ENCODE measurements at places on chromosomes 16 and 17.

GRCh38 chr16:4370570-4371356 is 885 bp upstream of the VASN start:
- peak; percentile 85 for DNase-seq

GRCh38 chr17:70072546-70073309 is 2.3 kb upstream of the KCNJ16 start:
- no peak for DNase-seq

GRCh38 chr16:85479972-85480726 is 133.0 kb upstream of the GSE1 start:
- no peak for DNase-seq

- no peak for DNase-seq
These were observed 209.4 kb downstream of the ZFHX3 start for GRCh38 chr16:72838586-72838910.

DNA sequence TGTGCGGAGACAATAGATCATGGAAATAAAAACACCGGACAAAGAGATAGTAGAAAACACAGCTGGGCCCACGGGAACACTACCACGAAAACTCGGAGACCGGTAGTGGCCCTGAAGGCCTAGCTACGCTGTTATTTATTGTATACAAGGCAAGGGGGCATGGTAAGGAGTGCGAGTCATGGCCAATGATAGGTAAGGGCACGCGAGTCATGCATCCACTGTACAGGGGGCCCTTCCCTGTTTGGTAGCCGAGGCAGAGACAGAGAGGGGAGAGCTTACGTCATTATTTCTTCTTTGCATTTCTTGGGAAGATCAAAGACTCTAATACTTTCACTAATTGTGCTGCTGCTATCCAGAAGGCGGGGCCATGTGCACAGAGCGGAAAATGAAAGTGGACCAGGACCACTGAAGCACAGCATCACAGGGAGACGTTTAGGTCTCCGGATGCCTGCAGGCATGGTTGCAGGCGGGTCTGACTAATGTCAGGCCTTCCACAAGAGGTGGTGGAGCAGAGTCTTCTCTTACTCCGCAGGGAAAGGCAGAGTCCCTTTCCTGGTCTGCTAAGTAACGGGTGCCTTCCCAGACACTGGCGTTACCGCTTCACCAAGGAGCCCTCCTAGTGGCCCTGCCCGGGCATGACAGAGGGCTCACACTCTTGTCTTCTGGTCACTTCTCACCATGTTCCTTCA is 74.4 kb upstream of the ARL4D start:
- no peak for DNase-seq

DNA sequence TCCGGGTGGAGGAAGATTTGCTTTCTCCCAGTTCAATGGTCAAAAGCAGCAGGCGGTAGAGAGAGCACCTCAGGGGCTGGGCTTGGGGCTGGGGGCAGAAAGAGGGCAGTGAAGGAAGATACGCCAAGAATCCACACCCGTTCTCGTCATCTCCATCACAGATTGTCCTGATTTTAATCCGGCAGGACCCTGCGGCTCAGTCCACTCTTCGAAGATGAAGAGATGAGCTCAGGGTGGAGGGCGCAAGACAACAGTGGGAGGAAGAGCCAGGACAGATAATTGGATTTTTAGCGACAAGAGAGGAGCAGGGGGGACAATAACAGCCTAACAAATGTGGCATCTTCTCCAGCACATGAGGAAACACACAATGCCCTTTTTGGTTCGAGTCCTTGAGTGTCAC is 165.9 kb downstream of the SDK2 start:
- DNase-seq = no peak

DNA sequence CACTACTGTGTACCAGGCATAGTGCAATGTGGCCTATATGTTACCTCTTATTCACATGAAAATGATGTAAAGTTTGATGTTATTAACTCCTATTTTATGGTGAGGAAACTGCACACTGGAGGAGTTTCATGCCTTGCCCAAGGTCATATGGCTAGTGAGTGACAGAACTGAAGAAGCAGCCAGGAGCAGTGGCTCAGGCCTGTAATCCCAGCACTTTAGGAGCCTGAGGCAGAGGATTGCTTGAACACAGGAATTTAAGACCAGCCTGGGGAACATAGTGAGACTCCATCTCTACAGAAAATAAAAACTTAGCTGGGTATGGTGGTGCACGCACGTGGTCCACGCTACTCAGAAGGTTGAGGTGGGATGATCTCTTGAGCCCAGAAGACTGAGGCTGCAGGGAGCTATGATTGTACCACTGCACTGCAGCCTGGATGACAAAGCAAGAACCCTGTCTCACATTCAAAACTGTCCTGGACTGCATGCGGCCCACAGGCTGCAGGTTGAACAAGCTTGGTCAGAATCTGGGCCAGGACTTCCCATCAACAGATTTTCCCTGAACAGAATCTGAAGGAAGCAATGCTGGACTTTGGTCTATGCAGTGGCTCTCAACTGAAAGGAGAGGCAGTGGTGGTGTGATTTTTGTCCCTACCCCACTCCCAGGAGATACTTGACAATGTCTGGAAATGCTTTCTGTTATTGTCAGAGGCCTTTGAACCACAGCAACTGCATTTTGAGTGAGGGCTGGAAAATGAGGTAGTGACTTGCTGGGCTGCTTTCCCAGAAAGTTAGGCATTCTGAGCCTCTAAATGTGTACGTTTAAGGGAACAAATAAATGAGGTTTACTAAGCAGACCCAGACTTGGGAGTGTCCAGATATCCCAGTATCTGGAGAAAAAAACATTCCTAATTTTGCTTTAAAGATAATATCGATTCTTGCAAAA is 479.5 kb downstream of the TMEM114 start:
- no peak for DNase-seq

- DNase-seq = no peak
These were observed 9.6 kb upstream of the WNT9B start for GRCh38 chr17:46841561-46842379.

DNA sequence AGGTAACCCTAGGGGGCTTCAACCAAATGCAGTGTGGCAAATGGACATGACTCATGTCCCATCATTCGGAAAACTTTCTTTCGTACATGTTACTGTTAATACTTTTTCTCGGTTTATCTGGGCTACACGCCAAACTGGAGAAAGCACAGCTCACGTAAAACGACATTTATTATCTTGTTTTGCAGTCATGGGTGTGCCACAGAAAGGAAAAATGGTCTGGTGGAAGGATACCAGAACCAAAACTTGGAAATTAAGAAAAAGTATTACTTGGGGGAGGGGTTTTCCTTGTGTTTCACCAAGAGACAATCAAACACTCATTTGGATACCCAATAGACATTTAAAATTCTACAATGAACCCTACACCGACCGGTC is 23.6 kb downstream of the ALOX15B start:
- DNase-seq = no peak

- no peak for DNase-seq
These were observed 22.3 kb upstream of the MMD start for GRCh38 chr17:55443904-55444303.

- DNase-seq = no peak
These were observed 46.4 kb downstream of the DNAH3 start for GRCh38 chr16:21103941-21104860.

GRCh38 chr17:7078711-7079110 is 1.3 kb downstream of the CLEC10A start:
- DNase-seq = no peak

DNA sequence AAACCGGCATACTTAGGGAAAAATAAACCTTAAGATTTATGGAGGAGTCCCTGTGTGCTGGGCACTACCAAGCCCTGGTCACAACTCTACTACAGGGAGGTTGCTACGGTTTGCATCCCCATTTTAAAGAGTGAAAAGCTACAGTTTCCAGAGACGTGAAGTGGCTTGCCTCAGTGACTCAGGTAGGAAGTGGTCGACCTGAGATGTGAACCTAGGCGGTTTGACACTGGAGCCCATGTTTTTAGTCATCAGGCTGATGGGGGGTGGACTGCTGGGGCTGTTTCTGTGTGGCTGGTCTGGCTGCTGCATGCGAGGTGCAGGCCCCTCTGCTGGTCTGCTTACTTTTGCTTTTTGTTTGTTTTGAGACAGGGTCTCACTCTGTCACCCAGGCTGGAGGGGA is 6.6 kb downstream of the COX6A2 start:
- DNase-seq = no peak

DNA sequence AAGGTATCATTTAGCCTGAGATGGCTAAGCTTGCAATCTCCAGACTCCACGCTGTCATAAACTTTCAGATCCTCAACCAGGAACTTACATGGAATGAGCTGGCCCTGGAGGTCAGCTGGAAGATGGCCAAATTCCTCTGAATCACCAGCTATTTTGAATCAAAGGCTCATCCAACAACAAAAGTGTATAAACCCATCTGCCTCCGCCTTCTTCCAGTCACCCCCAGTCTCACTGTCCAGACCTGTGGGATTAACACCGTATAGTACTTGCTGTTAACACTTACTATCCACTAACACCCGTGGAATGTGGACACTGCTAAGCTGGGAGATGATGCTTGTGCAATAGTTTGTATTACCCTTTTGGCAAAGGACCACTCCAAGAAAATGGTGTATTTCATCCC is 1.9 kb upstream of the LCMT1 start:
- DNase-seq = peak; percentile 60

DNA sequence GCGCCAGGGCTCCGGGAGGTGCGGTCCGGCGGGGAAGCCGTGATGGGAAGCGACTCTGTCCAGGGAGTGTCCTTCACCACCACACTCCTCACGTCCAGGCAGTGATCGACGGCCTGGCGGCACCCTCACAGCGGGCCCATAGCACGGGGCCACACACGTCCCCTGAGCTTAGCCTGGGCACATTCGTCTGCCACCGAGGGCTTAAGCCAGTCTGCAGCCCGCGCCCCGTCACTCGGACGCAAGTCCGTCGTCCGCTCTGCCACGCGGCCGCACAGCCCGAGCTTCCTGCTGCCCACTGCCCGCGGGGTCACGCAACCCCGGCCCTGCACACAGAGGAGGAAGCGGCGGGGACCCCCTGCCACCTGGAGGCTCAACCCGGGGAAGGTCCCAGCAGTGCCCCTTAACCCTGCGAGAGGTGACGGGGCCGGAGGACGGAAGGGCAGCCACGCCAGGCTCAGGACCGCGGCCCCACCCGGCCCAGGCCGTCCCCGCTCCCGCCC is 3.0 kb upstream of the TBX2 start:
- DNase-seq = no peak

DNA sequence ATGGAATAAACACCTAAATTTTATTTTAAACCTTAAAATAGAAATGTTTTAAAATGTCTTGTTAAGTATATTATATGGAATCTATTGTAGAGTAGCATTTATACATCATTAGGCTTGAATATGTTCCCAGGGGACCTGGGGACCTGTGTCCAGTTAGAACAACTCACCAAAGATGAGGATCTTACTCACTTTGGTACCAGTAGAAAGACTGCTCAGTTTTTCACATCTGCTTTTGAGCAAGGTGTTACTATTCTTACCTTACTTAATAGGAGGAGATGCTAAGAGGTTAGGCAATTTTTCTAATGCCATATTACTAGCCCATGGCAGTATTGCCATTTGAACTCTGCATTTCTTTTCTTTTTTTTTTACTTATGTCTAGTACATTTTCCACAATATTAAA is 14.7 kb downstream of the STXBP4 start:
- no peak for DNase-seq

GRCh38 chr17:30244853-30245385 is 9.4 kb upstream of the SLC6A4 start:
- no peak for DNase-seq

- no peak for DNase-seq
These were observed 55.0 kb downstream of the STX8 start for GRCh38 chr17:9520649-9521048.

GRCh38 chr17:16923904-16924695 is 47.8 kb downstream of the TNFRSF13B start:
- no peak for DNase-seq

GRCh38 chr17:59786536-59787319 is 79.3 kb downstream of the VMP1 start:
- DNase-seq = no peak

DNA sequence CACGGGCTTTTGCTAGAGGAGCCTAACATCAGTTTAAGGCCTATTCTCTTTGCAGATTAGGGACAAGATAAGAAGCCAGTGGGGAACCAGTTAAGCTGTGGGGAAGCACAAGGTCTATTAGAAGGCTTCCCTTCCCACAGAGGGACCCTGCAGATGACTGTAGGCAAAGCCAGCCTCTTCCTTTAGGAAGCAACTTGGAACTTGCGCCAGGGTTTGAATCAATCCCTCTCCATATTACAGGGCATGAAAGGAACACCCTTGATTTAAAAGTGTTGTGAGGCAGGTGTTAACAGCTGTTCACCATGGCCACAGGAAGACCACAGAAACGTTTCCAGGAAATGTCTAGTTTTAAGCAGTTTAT is 77.3 kb downstream of the RPTOR start:
- DNase-seq = no peak

DNA sequence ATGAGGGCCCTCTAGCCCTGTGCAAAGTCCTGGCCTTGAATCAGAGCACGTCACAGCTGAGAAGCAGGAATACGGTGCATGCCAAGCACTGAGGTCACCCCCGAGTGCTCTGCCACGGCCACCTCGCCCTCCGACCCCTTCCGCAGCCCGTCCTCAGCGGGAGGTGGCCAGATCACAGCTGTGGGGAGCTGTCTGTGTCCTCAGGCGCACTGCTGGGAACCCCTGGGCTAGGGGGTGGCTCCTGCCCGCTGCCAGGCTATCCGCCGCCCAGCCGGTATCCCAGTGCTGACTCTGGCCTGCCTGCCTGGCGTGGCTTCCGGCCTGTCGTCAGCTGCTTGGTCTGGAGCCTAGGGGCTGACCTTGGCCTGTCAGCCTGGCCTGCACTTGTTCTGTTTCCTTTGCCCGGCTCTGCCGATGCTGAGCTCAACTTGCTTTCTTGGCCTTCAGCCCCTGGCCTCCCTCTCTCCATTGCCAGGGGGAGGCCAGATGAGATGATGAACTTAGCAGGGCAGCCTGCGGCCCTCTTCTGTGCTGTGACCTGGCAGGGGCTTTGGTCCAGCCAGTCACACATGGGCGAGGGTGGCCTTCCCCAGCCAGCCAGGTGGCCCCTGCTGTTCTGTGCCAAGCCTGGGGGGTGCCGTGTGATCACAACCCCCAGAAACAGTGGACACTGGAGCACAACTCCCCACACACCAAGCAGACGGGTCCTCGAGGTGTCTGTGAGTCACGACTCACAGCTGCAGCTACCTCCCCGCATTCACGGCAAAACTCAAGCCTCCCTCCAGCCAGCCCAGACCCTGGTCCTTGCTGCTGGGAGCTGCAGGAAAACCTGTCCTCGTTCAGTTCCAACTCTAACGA is 77.3 kb downstream of the ZDHHC7 start:
- peak; percentile 89 for DNase-seq

- DNase-seq = no peak
These were observed 3.0 kb downstream of the RCVRN start for GRCh38 chr17:9902120-9902519.

DNA sequence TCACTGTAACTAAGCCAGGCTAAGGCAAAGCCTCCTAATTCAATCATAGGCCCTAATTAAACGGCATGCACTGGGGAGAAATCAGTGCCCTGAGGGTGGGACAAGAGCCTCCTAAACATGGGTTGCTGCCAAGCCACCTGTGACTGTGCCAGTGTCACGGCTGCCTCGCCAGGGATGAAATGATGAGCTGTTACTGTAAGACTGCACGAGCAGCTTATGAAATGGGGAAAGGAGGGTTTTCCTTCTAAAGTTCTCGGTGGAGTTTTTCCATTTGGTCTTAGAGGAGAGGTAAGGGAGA is 12.7 kb downstream of the TMEM11 start:
- no peak for DNase-seq
